Natural killer cell treated with Interleukin-12 subunit alpha and Interleukin-12 subunit beta and Interleukin-15 and Interleukin-18, amount 100 ng/mL, for 72 hours (primary cell): ENCODE measurements at places on chromosomes 1 and 21. TPM values are rescaled to one million over a fixed set of nuclear protein-coding genes. Genes with fewer than 3 reads are reported as not detected.

GABRD gene
- not detected for total RNA-seq

GRCh38 chr1:201266774-201267173 lies 16.5 kb upstream of the PKP1 start:
- no peaks in the 10 kb centered on the region for H3K36me3 ChIP-seq
- no peak for DNase-seq
- H3K4me3 ChIP-seq = no peak overlapping the region

DNA sequence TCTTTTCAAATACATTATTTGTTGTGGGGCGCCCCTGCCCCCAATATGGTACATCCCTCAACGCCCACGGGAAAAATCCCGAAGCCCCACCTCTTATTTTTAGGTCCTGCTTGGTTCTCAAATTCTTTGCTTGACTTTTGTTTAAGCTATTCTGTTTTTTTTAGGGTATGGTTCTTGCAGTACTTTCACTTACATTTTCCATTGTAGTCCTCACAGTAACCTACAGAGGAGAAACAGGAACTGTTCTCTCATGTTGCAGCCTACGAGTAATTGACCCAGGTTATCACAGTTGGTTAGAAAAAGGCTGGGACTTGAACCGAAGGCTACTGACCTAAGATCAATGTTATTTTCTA lies 697 bp upstream of the C21orf91 start:
- DNase-seq = peak; percentile 63
- peak overlapping the region; percentile 88 for H3K4me3 ChIP-seq
- peaks cover 17% of the 10 kb centered on the region for H3K4me1 ChIP-seq
- H3K27me3 ChIP-seq = no peaks in the 10 kb centered on the region

GRCh38 chr21:16538936-16539440 lies 809.2 kb downstream of the USP25 start:
- no peak overlapping the region for H3K27ac ChIP-seq
- H3K4me3 ChIP-seq = no peak overlapping the region
- H3K4me1 ChIP-seq = no peaks in the 10 kb centered on the region
- no peak for DNase-seq
- H3K36me3 ChIP-seq = peaks cover 4% of the 10 kb centered on the region
- H3K27me3 ChIP-seq = no peaks in the 10 kb centered on the region

- no peak for DNase-seq
- H3K27ac ChIP-seq = no peak overlapping the region
Observed at GRCh38 chr1:7019510-7019909, 234.3 kb downstream of the CAMTA1 start.

GRCh38 chr1:214124915-214125314 lies 137.1 kb downstream of the PROX1 start:
- H3K36me3 ChIP-seq = no peaks in the 10 kb centered on the region
- peaks cover 28% of the 10 kb centered on the region for H3K27me3 ChIP-seq
- no peak overlapping the region for H3K27ac ChIP-seq
- no peaks in the 10 kb centered on the region for H3K4me1 ChIP-seq
- no peak for DNase-seq

GRCh38 chr1:218164930-218165700 lies 120.0 kb upstream of the RRP15 start:
- peaks cover 4% of the 10 kb centered on the region for H3K4me1 ChIP-seq
- H3K4me3 ChIP-seq = peak overlapping the region; percentile 38
- peaks cover 18% of the 10 kb centered on the region for H3K27me3 ChIP-seq

LYPLAL1 gene
- 12.5 TPM for total RNA-seq

HAX1 gene
- 136 TPM for total RNA-seq

- no peaks in the 10 kb centered on the region for H3K36me3 ChIP-seq
- DNase-seq = no peak
- peaks cover 4% of the 10 kb centered on the region for H3K27me3 ChIP-seq
- no peak overlapping the region for H3K4me3 ChIP-seq
Observed at GRCh38 chr1:163085904-163086268, 16.7 kb downstream of the RGS4 start.

DNA sequence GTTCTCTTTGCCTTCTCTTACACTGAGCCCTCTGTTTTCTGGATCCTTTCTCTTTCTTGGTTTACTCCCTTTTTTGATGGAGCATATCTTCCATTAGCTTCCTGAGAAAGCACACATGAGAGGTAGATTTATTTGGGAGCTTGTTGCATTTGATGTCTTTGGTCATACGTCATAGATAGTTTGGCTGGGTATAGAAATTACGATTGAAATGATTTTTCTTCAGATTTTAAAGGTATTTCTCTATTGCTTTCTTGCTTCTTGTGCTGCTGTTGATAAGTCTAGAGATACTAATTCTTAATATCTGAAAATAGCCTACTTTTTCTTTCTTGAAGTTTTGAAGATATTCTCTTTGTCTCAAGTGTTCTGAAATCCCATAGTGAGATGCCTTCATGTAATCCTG lies 45.3 kb upstream of the RUNX3 start:
- peaks cover 23% of the 10 kb centered on the region for H3K27me3 ChIP-seq
- H3K27ac ChIP-seq = peak overlapping the region; percentile 0
- no peak for DNase-seq
- no peak overlapping the region for H3K4me3 ChIP-seq
- peaks cover 61% of the 10 kb centered on the region for H3K4me1 ChIP-seq

DNA sequence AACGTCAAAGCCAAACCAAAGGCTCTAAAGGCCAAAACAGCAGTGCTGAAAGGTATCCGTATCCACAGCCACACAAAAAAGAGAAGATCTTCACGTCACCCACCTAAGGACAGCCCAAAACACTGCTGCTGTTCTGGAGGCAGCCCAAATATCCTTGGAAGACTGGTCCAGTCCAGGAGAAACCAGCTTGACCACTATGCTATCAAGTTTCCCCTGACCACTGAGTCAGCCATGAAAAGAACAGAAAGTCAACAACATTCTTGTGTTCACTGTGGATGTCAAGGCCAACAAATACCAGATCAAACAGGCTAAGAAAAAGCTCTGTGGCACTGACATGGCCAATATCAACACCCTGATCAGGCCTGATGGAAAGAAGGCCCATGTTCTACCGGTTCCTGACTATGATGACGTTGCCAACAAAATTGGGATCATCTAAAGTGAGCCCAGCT lies 32.1 kb downstream of the ARID4B start:
- peak overlapping the region; percentile 55 for H3K4me3 ChIP-seq
- peak overlapping the region; percentile 90 for H3K27ac ChIP-seq
- H3K4me1 ChIP-seq = peaks cover 36% of the 10 kb centered on the region
- no peaks in the 10 kb centered on the region for H3K27me3 ChIP-seq
- DNase-seq = no peak

EFNA3 gene
- not detected for total RNA-seq

GRCh38 chr21:31985398-31985797 lies 112.6 kb downstream of the HUNK start:
- H3K4me3 ChIP-seq = no peak overlapping the region
- no peaks in the 10 kb centered on the region for H3K36me3 ChIP-seq
- no peaks in the 10 kb centered on the region for H3K4me1 ChIP-seq

DNA sequence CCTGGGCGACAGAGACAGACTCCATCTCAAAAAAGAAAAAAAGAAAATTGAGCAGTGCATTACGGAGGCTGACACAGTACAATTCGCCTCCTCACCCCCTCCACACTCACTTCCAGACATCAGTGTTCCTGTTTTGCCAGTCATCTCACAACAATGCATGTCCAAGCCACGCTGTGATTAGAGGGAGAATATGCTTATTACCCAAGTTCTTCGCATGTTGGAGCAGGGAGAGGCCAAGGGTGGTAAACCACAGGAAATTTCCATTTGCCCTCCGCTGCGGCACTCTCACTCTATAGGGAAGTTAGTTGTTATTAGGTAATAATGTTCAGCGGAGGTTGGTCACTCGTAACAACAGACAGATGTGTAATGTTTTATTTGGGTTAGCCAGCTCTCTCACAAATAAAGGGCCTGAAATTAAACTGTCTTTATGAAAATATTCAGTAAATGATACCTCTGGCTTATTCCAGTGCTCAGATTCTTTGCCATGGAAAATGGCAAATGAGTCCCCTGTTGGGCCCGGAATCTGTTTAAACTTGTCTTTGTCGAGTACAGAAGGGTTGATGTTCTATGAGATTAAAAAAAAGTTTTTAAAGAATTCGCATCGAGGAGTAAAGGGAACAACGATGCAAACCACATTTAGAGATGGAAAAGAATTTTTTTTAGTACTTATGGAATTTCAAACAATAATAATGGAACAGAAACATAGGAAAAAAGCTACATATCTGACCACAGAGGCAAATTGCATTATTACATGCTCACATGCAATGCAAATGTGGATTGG lies 33.1 kb downstream of the KCNJ15 start:
- peaks cover 7% of the 10 kb centered on the region for H3K27me3 ChIP-seq
- no peaks in the 10 kb centered on the region for H3K4me1 ChIP-seq
- DNase-seq = no peak
- no peaks in the 10 kb centered on the region for H3K36me3 ChIP-seq
- no peak overlapping the region for H3K27ac ChIP-seq

LCE2B gene
- not detected for total RNA-seq

GRCh38 chr1:152185544-152186391 lies 26.7 kb upstream of the RPTN start:
- peaks cover 6% of the 10 kb centered on the region for H3K27me3 ChIP-seq
- peak; percentile 70 for DNase-seq
- no peak overlapping the region for H3K27ac ChIP-seq
- peaks cover 12% of the 10 kb centered on the region for H3K4me1 ChIP-seq

ITLN2 gene
- total RNA-seq = not detected

EXTL1 gene
- total RNA-seq = not detected

DNA sequence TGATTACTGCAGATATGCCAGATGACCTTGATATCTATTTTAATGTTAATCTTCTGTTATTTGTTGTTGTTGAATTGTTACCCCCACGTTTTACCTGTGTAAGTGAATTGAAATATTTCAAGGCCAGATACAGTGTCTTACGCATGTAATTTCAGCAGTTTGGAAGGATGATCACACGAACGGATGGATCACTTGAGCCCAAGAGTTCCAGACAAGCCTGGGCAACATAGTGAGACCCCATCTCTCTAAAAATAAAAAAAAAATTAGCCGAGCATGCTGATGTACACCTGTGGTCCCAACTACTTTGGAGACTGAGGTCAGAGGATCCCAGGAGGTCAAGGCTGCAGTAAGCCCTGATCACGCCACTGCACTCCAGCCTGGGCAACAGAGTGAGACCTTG lies 32.2 kb downstream of the SDCCAG8 start:
- DNase-seq = no peak
- peak overlapping the region; percentile 58 for H3K4me3 ChIP-seq
- peak overlapping the region; percentile 65 for H3K27ac ChIP-seq
- peaks cover 9% of the 10 kb centered on the region for H3K4me1 ChIP-seq
- no peaks in the 10 kb centered on the region for H3K27me3 ChIP-seq
- peaks cover 23% of the 10 kb centered on the region for H3K36me3 ChIP-seq

CAPZA1 gene
- total RNA-seq = 213 TPM

DNA sequence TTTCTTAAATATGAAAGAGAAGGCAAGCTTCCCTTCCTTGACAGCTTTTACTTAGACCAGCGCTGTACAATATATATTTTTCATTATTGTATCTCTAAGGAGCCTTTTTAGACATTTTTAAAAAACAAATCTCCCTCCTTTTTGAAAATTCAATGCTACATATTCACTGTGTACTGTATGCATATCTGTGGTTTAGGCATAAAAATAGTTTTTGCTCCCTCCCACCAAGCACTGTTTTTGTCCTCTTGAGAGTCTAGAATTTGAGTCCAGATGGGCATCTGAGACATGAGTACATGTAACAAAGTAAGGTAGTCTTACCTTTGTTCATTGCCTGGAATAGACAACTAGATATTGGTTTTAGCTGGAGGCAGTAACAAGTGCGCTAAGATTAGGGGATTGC lies 488.5 kb upstream of the RUNX1 start:
- no peak for DNase-seq
- H3K27me3 ChIP-seq = peaks cover 42% of the 10 kb centered on the region
- H3K4me1 ChIP-seq = no peaks in the 10 kb centered on the region
- H3K4me3 ChIP-seq = no peak overlapping the region
- H3K27ac ChIP-seq = no peak overlapping the region
- peaks cover 12% of the 10 kb centered on the region for H3K36me3 ChIP-seq

- DNase-seq = peak; percentile 23
- H3K4me1 ChIP-seq = peaks cover 24% of the 10 kb centered on the region
- H3K27ac ChIP-seq = no peak overlapping the region
- no peaks in the 10 kb centered on the region for H3K36me3 ChIP-seq
- peak overlapping the region; percentile 60 for H3K4me3 ChIP-seq
Observed at GRCh38 chr1:15155888-15156741, 2.6 kb downstream of the TMEM51 start.

- H3K27ac ChIP-seq = no peak overlapping the region
- no peaks in the 10 kb centered on the region for H3K27me3 ChIP-seq
- H3K36me3 ChIP-seq = no peaks in the 10 kb centered on the region
- H3K4me1 ChIP-seq = peaks cover 4% of the 10 kb centered on the region
Observed at GRCh38 chr1:30721341-30721793, 2.0 kb downstream of the MATN1 start.

OR2T35 gene
- not detected for total RNA-seq

- peaks cover 40% of the 10 kb centered on the region for H3K36me3 ChIP-seq
- H3K27me3 ChIP-seq = no peaks in the 10 kb centered on the region
- DNase-seq = no peak
- peak overlapping the region; percentile 98 for H3K4me3 ChIP-seq
- H3K4me1 ChIP-seq = peaks cover 46% of the 10 kb centered on the region
- peak overlapping the region; percentile 97 for H3K27ac ChIP-seq
Observed at GRCh38 chr1:25246600-25247023, 642 bp downstream of the RSRP1 start.

DNA sequence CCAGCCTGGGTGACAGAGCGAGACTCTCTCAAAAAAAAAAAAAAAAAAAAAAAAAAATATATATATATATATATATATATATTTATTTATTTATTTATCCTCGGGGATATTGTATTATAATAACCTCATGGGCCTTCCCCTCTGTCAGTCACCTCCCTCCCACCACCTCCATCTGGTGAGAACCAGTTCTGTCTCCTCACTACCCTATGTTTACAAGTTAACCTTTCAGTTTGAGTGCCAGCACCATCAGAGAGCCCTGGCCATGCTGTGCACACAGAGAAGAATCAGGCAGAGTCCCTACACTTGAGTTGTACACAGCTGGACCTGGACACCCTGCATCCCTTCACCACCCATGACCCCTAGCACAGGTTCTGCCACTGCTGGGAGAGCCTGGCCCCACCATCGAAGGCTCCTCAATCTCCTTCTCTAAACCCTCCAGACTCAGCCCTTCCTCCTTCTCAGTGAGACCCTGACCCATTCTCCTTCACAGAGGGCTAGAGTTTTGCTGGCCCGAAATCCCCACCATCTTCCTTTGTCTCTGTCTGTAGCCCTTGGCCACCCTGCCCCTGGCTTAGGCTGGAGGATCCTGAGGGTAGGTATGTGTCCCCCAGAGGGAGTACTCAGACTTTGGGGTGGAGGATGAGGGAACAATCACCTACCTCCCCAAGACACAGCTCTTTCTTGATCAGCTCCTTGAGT lies 1.2 kb downstream of the S100A5 start:
- no peaks in the 10 kb centered on the region for H3K36me3 ChIP-seq
- peaks cover 63% of the 10 kb centered on the region for H3K4me1 ChIP-seq
- peak overlapping the region; percentile 53 for H3K4me3 ChIP-seq
- no peaks in the 10 kb centered on the region for H3K27me3 ChIP-seq
- DNase-seq = no peak

DNA sequence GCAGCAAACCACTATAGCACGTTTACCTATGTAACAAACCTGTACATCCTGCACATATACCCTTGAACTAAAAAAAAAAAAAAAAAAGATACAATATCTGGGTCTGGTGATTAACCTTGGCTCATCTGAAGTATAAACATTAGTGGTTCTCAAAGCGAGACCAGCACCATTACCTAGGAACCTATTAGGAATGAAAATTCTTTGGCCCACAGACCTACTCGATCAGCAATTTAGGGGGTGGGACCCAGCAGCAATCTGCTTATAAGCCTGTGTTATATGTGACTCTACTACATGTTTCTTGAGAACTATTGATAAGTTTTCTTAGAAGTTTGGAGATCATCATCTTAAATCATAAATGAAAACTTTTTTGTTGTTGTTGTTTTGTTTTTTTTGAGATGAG lies 9.7 kb upstream of the SPATA1 start:
- no peaks in the 10 kb centered on the region for H3K27me3 ChIP-seq
- H3K4me1 ChIP-seq = peaks cover 5% of the 10 kb centered on the region
- no peak overlapping the region for H3K4me3 ChIP-seq
- no peak overlapping the region for H3K27ac ChIP-seq
- DNase-seq = no peak
